Upper lobe of right lung (tissue), 1 donor: ENCODE measurements at places on chromosomes 2 and 18. TPM values are rescaled to one million over a fixed set of nuclear protein-coding genes. Genes with fewer than 3 reads are reported as not detected.

Gene TEX44
- not detected for total RNA-seq

Gene SIX3
- not detected for total RNA-seq

Gene CFAP210
- not detected for total RNA-seq

Gene TRIM43
- not detected for total RNA-seq

Gene STEAP3
- 14.1 TPM for total RNA-seq

Gene IFIH1
- total RNA-seq, result 38.1 TPM

Gene PLB1
- total RNA-seq, result 4.2 TPM

Gene MYCN
- total RNA-seq, result 0.49 TPM

Gene PAX8
- total RNA-seq, result 1.6 TPM

Gene ABCG5
- total RNA-seq, result not detected

Gene MERTK
- 17.3 TPM for total RNA-seq

Gene EFR3B
- 10.7 TPM for total RNA-seq

Gene ASB18
- total RNA-seq, result not detected

Gene IKZF2
- total RNA-seq, result 16.4 TPM

Gene EFHD1
- total RNA-seq, result 10.7 TPM

Gene UGT1A3
- not detected for total RNA-seq

Gene PSD4
- 37.8 TPM for total RNA-seq

Gene VWA3B
- total RNA-seq, result 0.17 TPM

Gene DOK6
- 5.9 TPM for total RNA-seq

Gene CWC22
- 19.8 TPM for total RNA-seq
